ENCODE measurements at places on chromosomes 12 and 14.

DNA sequence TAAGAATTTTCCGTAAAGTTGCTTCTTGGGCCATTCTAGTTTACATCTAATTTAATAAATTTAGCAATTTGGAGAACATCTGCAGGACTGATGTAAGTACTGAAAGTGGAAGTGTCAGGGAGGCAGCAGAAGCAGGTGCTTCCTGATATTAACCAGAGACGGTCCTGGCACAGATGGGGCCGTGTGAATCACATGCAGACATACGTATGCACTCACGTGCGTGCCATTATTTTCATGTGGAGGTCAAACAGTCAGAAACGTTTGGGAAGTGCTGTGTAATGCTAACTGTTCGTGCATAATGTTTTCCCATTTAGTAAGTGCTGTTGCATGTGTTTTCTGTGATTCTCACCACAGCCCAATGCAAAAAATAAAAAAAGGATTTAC lies 87.8 kb upstream of the DYNC1H1 start:
- peak; percentile 28 for DNase-seq

- DNase-seq: no peak
Measured at GRCh38 chr14:87133073-87133801, 859.7 kb downstream of the GALC start.

DNA sequence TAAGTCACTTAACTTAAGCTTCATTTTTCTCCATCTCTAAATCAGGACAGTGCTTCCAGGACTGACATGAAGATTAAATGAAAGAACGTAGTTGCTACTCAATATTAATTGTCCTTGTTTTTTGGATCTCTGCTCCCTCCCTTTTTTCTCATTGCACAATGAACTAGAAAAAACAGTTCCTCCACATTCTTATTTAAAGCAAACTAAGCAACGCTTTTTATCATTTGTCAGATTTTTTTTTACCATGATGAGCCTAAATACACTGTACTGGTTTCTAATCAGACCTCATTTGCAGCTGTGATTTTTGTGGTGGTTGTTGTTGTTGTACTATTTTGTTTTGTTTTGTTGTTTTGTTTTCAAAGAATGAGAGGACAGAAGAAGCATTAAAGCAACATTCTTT lies 23.2 kb upstream of the PARP11 start:
- DNase-seq: no peak

GRCh38 chr12:68743356-68743755 lies 2.6 kb upstream of the SLC35E3 start:
- peak; percentile 11 for DNase-seq

DNA sequence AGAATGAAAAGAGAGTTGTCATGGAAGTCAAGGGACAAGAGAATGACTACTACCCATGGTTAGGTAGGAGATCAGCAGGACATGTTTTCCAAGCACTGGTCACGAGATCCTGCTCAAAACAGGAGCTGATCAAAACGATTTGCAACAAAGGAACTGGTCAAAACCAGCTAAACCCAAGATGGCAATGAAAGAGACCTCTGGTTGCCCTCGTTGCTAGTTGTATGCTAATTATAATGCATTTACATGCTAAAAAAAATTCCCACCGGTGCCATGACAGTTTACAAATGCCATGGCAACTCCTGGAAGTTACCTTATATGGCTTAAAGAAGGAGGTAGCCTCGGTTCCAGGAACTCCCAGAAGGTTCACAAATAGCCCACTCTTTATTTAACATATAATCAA lies 95.0 kb upstream of the OTX2 start:
- no peak for DNase-seq

DNA sequence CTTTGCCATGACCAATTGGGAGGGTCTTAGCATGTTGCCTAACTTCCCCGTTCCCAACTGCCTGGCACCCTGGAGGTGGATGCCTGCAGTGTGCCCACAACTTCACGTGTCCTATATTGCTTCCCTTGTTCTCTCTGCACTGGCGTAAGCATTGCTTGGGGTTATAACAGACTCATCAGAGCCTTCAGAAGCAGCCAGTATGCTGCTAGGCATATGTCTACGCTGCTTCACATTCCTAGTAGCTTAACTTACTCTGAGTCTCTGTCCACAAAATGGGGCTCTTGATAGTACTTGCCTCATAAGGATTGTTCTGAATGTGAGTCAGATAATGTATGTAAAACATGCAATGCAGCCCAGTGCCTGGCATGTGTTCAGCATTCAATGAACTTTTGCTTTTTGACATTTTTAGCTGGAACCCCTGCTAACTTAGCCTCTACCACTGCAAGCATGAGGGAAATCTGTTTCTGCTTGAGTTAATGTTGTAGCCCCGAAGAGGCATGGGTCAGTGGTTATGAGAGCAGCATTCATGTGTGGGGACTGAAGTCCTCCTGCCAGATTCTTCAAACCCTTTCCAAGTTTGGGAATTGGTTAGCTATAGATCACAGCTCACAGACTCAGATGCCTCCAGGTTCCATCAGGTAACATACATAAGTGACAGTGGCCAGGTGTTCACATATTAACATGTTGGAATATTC lies 2.8 kb downstream of the SLC5A8 start:
- DNase-seq: no peak

DNA sequence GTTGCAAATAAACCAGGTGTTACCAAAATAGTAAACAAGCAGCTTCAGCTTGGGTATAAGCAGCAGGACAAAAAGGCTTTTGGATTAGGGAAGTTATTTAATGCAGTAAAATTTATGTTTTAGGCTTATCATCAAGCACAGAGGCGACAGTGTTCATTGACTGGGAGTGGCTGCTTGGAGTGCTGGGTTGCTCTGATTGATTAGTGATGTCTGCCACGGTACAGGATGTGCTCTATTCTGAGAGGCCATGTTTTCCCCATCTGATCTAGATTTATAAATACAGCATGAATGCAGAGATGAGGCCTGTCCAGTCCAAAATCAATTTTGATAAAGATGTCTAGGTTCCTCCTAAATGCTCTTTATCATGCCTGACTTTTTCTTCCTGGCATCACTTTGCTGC lies 83.5 kb downstream of the MAP1LC3B2 start:
- DNase-seq: no peak

- DNase-seq: no peak
Measured at GRCh38 chr12:23236066-23236780, 611.3 kb downstream of the ETNK1 start.

DNA sequence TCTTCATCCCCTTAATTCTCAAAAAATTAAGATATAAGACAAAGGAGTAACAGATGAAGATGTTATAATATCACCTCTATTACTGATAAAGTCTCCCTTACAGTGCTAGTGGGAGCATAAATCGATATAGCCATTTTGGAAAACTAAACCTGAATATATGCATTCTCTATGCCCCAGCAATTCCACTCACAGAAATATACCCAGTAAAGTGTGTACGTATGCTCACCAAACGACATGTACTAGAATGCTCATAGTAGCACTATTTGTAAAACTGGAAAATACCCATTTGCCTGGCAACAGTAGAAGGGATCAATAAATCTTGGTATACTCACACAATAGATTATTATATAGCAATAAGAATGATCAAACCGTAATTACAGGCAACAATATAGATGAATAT lies 44.0 kb upstream of the HIF1A start:
- no peak for DNase-seq
